ENCODE measurements at places on chromosomes 16 and 17.

- no peak for DNase-seq
Observed at GRCh38 chr16:26667307-26667706, 399.4 kb upstream of the C16orf82 start.

- no peak for DNase-seq
Observed at GRCh38 chr17:75518201-75518600, 1.9 kb downstream of the TSEN54 start.

DNA sequence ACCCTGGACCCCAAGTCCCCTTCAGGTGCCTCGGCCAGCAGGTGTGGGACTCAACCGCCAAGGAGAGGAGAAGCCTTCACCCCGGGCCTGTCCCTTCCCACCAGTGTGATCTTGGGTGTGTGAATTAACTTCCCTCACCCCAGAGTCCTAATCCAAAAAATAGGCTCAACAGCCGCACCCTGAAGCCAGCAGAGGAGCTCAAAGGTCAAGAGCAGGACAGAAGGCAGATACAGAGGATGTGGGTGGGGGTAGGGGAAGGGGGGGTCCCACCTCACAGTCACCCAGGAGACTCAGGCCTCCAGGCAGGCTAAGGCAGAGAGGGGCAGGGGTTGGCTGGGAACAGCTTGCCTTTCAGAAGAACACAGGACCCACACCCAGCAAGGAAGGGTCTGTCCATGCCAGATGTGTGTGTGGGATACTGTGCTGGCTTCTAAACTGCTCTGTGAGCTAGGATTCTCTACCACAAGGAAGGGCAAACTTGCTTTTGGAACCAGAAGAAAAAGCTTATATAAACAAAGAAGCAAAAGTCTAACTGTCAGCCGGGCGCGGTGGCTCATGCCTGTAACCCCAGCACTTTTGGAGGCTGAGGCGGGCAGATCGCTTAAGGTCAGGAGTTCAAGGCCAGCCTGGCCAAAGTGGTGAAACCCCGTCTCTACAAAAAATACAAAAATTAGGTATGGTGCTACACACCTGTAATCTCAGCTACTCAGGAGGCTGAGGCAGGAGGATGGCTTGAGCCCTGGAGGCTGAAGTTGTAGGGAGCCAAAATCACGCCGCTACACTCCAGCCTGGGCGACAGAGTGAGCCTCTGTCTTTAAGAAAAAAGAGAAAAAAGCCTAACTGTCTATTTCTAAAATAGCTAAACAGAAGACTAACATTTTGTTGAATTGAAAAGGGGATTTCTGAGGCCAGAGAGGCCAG is 4.6 kb downstream of the PIEZO1 start:
- no peak for DNase-seq

DNA sequence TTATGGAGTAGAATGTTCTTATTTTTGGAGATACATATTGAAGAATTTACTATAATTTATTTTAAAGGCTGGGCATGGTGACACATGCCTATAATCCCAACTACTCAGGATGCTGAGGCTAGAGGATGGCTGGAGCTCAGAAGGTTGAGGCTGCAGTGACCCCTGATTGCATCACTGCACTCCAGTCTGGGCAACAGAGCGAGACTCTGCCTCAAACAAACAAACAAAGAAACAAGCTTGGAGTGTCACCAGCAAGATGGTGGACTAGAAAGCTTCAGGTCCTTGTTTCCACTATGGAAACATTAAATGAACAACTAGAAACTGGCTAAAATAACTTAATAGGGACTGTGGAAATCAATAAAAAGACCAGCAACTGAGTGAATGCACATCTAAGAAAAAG is 17.9 kb upstream of the GPT2 start:
- DNase-seq, result no peak

GRCh38 chr16:11238272-11239202 is 17.5 kb downstream of the SOCS1 start:
- DNase-seq, result no peak

GRCh38 chr16:69141936-69142335 is 9.5 kb downstream of the UTP4 start:
- DNase-seq, result no peak

DNA sequence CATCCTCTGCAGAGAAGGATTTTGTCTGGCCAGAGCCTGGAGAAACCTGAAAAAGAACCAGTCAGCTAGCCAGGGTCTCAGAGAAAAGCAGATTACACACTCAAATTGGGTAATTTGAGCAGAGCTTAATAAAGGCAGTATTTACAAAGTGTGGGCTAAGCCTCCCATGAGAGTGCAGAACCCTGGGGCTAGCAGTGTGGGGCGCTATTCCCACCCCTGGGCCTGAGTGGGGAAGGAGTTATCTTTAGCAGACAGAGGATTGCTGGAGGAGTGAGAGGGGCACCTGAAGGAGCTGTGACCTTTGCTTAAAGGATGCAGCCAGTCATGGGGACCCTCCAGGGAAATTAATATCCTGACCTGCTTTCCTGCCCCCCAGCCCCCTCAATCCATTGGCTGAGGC is 46.2 kb downstream of the SNX20 start:
- no peak for DNase-seq

DNA sequence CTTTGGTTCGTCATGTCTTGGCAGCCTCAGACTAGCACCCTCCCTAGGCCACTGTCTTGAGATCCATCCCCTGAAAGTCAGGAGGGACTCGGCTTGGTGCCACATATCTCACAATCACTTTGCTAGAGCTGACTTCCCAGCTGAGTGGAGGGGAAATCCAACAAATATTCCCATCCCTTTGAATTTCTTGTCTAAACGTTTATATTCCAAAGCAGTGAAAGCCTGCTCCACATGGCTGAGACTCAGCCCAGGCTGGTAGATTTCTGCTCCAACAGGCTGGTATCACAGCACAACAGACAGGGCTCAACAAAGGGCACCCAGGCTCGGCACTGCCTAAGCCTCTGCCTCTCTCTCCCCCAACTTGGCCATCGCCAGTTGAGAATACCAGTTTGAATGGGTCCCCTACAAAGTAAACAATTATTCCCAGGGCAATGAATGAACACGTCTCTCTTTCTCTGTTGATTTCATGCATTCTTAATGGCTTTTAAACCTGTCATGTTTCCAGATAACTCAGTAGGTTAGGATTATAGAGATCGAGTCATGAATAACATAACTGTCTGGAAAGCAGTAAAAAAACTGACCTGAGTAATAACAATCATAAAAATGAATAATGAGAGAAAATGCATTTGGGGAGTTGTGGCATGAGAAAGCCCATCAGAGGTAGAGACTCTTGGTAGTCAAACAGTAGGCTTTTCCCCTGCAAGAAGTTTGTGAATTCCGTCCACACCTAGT is 1.0 kb downstream of the KRT13 start:
- no peak for DNase-seq

- no peak for DNase-seq
Observed at GRCh38 chr17:61490540-61490975, 38.3 kb downstream of the TBX4 start.

- DNase-seq, result no peak
Observed at GRCh38 chr17:142102-142661, 4.8 kb downstream of the SCGB1C2 start.

DNA sequence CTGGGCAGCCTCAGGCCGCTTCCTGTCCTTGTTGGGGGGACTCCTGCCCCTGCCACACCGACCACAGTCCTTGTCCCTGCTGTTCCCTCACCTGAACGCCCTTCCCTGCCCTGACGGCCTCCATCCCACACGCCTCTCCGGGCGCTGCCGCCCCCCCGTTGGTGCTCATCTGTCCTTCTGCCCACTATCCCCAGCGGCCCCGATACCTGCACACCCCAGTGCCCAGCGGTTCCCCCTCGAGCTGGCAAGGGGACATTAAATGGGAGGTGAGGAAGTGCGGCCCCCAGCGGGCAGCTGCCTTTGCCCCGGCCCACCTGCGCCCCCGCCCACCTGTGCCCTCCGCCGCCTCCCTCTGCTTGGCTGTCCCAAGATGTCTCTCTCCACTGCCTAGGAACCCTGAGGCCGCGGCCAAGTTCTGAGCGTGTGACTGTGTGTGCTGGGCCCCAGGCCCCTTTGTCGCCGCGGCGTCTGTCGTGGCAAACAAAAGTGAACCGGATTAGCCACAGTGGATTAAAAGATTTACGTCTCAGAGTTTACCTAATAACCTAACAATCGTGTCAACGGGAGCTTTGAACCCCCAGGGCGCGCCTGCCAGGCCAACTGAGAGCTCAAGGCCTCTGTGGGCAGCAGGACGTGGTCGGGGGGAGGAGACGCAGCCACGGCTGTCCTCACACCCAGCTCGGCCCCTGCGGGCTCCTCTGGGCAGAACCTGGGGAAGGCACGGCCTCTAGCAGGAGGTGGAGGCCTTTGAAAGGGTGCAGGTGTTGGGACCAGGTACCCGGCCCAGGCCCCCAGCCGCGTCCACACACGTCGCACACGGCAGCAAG is 7.6 kb upstream of the AXIN1 start:
- no peak for DNase-seq

DNA sequence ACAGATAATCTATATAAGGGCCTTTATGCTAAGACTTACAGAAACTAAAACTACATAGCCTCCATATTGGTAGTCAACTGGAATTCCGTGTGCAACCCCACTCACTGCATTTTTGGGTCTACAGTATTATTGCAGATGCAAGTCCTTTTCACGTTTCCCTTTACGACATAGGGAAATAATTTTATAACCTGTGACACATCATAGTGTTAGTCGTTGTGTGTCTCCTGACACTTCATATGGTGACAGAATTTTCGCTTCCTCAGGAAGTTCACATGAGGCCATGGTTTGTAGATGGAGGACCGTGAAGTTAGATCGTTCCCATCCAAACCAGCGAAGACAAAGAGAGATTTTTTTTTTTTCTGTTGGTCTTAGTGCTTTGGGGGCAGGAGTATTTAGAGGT is 15.7 kb upstream of the MRC2 start:
- DNase-seq, result no peak

GRCh38 chr17:59840329-59841090 is 52.2 kb downstream of the TUBD1 start:
- no peak for DNase-seq

DNA sequence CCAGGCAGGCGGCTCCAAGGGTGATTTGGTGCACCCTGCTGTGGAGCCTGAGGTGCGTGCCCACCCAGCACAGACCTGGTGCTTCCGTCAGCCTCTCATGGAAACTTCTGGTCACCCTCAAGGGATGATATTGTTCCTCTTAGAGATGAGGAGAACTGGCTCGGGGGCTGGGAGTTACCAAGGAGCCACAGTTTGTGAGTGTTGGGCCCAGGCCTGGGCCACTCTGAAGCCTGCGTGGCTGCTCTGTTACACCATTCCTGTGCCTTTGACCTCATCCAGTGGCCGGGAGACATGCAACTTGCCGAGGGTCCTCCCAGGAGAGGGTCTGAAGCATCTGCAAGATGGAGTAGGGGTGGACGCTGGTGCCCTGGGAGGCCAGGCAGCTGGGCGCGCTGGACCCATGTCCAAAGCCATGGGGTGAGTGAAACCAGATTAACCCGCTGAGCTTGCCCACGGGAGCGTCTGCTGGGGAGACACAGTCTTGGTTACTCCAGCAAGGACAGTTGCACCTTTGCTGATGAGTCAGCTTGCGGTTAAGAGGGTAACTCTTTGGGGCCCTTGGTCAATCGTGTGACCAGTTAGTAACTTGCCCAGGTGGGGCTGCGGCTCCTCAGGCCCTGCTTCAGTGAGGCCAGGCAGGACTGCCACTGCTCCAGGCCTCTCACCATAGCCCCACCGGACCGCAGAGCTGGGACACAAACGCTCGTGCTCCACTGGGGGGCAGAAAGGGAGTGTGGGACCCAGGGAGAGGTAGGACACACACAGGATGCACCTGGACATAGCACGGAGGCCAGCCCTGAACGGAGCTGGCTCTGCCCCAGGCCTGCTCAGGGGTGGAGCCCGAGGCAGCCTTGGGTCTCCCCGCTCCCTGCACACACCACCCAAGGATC is 7.5 kb downstream of the C16orf90 start:
- no peak for DNase-seq

- no peak for DNase-seq
Observed at GRCh38 chr17:67642488-67642887, 75.2 kb upstream of the NOL11 start.

GRCh38 chr16:50696575-50697420 is 3.4 kb downstream of the NOD2 start:
- no peak for DNase-seq

GRCh38 chr17:50213026-50214022 is 11.9 kb upstream of the COL1A1 start:
- DNase-seq, result no peak

DNA sequence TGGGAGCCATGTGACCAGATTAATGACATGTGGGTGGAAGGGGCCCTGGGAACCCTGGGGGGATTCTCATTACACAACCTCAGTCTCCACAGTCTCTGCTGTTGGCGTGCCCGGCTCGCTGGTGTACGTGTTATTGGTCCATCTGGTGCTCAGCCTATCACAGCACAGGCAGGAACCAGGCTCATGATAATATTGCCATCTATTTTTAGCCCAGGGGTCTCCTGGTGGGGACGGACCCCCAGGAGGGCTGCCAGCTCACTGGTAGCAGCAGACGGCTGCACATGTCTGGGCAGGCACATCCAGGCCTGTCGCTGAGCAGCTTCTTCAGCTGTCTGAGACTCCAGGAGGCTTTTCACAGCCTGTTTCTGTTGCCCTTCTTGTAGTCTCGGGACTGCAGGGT is 123.8 kb downstream of the RAB11FIP4 start:
- DNase-seq, result no peak

GRCh38 chr17:73643001-73643851 is 1.0 kb downstream of the SDK2 start:
- DNase-seq, result no peak

DNA sequence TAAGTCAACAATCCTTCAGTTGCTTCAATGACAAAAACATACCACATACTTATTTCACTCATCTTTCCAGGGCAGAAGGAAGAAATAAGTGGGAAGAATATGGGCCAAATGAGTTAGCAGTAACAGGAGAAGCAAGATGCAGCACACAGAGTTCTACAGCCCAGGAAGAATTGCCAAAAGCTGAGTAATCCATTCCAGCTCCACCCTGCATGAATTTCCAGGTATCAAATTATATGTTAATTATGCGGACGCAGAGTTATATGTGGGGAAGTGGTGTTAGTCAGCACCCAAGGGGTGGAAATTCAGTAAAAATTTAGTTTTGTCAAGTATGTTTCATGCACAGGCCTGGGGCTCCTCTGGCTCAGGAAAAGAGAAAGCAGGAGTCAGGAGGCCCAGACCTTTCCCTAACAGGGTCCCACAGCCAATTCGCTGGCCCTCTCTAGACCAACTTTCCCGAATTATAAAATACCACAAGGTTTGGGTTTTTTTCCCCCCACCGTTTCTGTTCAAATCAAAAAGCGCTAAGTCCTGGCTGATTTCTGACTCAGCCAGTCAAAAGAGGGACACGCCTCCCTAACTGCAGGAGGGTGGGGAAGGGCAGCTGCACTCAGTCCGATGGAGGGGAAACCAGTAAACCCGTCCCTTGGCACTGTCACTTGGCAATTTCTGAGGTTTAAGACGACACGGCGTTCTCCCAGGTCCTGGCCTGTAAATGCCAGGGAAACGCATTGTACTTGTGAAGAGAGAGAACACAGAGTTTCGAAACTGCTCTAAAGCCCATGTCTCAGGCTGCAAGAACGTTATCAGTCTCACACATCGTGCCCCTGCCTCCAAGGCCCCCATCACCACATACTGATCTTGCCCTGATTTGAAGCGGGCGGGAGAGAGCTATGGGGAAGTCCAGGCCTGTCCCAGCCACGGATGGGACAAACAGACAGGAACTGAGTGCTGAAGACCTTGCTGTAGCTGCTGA is 58.1 kb downstream of the ZFHX3 start:
- no peak for DNase-seq
